ENCODE measurements at places on chromosomes 16 and 17.

GRCh38 chr16:1963806-1964505, 670 bp downstream of the RPS2 start:
- no peak for DNase-seq

DNA sequence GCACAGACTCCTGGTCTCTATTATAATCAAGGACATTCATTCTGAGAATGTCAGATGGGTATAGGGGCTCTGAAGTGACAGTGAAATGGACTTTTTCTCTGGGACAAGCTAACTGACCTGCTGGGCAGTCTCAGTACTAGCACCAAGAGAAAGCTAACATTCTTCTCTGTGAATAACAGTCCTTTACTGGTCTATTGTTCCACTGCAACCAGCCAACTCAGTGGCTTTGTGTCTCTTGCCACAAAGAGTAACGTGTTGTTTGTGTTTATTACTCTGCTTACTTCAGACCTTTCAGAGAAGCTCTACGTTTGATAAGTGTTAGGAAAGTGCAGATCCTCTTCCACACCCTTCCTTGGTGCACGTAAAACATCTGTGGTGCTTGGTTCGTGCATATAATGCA, 61.5 kb upstream of the BCAR1 start:
- no peak for DNase-seq

- no peak for DNase-seq
These were observed 85.6 kb downstream of the OMG start for GRCh38 chr17:31211352-31212012.

DNA sequence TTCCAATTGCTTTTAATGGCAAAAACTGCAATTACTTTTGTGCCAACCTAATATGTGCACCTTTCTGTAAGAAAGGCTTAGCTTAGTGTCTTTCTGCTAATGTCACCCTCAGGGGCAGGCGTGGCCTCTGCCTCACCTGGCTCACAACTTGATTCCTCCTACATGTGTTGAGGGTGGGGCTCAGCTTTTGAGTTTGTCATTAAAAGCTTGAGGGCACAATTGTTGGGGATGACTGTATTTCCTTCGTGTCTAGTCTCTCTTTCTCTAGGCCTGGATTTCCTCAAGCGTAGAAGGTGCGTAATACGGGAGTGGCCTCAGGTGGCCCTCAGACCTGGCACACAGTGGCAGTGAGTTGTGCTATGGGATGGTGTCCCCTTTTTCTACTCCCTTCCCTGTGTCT, 94.4 kb downstream of the CLEC16A start:
- no peak for DNase-seq

GRCh38 chr17:50212121-50212843, 10.9 kb upstream of the COL1A1 start:
- DNase-seq = no peak

DNA sequence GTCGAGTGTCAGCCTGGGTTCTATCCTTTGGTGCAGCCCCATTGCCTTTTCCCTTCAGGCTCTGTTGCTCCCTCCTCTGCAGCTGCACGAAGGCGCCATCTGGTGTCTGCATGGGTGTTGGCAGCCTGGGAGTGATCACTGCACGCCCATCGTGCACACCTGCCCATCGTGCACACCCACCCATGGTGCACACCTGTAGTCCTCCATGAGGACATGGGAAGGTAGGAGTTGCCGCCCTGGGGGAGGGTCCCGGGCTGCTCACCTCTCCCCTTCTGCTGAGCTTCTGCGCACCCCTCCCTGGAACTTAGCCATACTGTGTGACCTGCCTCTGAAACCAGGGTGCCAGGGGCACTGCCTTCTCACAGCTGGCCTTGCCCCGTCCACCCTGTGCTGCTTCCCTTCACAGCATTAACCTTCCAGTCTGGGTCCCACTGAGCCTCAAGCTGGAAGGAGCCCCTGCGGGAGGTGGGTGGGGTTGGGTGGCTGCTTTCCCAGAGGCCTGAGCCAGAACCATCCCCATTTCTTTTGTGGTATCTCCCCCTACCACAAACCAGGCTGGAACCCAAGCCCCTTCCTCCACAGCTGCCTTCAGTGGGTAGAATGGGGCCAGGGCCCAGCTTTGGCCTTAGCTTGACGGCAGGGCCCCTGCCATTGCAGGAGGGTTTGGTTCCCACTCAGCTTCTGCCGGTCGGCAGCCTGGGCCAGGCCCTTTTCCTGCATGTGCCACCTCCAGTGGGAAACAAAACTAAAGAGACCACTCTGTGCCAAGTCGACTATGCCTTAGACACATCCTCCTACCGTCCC, 2.9 kb downstream of the CTRL start:
- DNase-seq = no peak

GRCh38 chr17:81952792-81953228, 5.8 kb upstream of the MYADML2 start:
- no peak for DNase-seq

- DNase-seq = no peak
These were observed 25.3 kb downstream of the CMIP start for GRCh38 chr16:81469710-81470535.

- no peak for DNase-seq
These were observed 208.5 kb downstream of the STX8 start for GRCh38 chr17:9367156-9367555.

DNA sequence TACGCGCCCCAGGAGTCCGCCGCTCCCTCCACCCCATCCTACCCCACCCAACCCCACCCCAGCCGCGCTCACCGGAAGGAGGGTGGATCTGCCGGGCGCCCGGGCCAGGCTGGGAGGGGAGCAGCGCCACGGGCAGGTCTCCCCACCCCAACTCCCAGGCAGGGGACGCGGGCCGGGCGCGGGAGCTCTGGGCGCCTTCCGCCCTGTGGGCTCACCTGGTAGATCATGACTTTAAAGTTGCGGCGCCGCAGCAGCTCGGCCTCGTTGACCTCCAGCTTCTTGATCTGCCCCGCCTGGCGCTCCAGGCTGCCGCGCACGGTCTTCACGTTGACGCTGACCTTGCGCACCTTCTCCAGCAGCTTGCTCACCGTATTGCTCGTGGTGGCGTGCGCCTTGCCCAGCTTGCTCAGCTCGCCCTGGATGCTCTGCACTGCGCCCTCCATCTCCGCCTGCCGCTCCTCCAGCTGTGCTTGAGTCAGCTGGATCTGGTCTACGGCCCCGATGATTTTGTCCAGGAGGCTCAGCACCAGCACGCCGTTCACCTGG, 571 bp downstream of the CAVIN1 start:
- DNase-seq = no peak

- DNase-seq = no peak
These were observed 969.7 kb downstream of the CDH11 start for GRCh38 chr16:64151990-64152767.

DNA sequence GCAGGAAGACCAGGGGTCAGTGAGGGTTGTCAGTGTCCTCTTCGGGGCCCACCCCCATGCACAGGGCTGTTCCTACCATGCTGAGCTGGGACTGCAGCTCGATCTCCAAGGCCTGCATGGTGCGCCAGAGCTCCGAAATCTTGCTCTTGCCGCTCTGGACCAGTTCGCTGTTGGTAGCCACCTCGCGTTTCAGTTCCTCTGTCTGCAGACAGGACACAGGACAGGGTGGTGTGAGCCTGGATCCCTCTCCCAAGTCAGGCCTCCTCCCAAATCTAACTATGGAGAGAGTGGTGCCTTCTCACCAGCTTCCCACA, 90.9 kb downstream of the GOSR1 start:
- no peak for DNase-seq

GRCh38 chr16:5019775-5020174, 14.0 kb downstream of the NAGPA start:
- DNase-seq = no peak

DNA sequence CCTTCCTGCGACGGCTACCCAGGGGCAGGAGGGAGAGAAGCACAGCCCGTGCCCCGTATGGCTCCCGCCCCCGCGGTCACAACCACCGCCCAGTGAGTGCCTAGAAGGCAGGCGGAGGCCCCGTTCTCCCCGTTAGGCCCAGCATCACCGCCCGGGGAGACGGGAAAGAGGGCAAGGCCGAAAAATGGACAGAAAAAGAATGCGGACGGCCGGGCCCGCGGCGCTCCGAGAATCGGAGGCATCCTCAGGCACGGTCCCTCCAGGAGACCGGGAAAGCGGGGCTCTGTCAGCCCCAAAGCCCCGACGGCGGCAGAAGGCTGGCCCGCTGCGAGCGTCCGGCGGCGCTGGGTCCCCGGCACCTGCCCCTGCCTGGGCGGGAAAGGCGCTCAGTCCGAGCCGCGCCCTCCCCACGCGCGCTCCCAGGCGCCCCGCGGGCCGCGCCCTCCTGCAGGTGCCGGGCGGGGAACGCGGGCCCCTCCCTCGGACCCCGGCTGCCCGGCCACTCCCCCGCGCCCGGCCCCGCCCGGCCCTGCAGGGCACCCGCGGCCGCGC, 407 bp downstream of the MCRIP1 start:
- no peak for DNase-seq

DNA sequence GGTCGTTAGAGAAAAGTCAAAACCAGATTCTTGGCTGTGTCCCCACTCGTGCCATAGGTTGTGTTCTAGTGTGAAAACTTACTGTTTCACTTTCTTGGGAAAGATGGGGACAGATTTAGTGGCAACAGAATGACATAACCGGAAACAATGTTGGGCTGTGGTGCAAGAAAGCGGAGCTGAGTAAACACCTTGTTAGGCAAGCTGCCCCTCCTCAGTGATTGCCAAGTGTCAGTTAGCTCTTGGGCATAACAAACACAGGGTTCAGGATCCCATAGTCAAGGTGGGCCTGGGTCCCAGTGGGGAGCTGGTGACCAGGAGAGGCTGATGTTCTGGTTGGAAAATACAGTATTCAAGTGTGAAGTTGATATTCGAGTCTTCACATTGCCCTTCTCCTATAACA, 15.4 kb downstream of the UBN1 start:
- no peak for DNase-seq

DNA sequence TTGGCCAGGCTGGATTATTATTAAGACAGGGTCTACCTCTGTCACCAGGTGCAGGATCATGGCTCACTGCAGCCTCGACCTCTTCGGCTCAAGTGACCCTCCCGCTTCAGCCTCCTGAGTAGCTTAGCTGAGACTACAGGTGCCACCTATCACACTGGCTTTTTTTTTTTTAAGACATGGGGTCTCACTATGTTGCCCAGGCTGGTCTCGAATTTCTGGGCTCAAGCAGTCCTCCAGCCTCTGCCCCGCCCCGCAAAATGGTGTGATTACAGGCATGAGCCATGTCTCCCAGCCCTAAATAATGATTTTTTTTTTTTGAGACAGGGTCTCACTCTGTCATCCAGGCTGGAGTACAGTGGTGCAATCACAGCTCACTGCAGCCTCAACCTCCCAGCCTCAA, 5.8 kb downstream of the OVCA2 start:
- no peak for DNase-seq

- DNase-seq = no peak
These were observed 59.7 kb downstream of the ABCC6 start for GRCh38 chr16:16163571-16163970.

DNA sequence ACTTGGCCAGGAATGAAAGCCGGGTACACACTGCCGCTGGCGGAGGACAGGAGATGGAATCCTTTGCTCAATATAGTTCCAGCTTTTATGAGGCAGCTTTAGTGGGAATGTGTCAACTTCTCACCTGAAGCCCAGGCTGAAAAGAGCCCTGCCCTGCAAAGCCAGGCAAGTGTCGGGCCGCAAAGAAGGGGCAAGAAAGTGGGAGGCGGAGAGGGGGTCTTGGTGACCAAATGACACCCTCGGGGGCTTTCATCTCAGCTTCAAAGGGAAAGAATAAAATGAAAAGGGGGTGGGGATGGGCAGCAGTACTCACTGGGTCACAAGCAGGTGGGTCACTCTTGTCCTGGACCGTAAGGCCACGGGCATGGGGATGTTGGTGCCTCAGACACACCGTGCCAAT, 62.9 kb downstream of the C16orf95 start:
- DNase-seq = no peak

GRCh38 chr17:46876353-46876887, 25.0 kb downstream of the WNT9B start:
- DNase-seq = no peak

DNA sequence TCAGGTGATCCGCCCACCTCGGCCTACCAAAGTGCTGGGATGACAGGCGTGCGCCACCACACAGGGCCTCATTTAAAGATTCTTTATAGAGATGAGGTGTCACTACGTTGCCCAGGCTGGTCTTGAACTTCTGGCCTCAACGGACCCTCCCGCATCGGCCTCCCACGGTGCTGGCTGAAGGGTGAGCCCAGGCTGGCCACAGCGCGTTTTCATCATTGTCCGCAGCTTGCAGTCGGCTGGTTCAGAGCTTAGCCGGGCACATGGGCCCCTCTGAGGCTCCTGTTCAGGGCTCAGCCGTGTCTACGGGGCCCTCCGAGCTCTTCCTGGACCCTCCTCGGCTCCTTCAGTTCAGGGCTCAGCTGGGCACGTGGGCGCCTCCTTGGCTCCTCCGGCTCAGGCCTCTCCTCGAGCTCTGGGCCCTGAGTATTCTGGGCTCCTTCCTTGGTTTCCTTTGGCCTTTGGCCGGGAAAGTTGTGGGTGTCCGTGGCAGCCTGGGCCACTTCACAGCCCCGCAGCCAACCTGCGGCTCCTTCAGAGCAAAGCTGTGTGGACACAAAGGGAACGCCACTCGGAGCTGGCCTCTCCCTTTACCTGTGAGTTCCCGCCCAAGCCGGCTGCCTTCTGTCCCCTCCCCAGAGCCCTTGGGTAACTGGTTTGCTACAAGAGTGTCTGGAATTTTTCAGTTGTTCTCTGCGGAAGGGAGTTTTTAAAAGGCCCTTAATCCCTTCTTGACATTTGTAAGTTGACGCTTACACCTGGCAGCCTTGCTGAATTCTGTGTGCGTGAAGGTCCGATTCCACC, 1.2 kb upstream of the MSLN start:
- DNase-seq = no peak

GRCh38 chr17:3735515-3735914, 11.8 kb downstream of the HASPIN start:
- DNase-seq = no peak

- DNase-seq = no peak
These were observed 6.1 kb downstream of the DRC3 start for GRCh38 chr17:17978481-17979424.

DNA sequence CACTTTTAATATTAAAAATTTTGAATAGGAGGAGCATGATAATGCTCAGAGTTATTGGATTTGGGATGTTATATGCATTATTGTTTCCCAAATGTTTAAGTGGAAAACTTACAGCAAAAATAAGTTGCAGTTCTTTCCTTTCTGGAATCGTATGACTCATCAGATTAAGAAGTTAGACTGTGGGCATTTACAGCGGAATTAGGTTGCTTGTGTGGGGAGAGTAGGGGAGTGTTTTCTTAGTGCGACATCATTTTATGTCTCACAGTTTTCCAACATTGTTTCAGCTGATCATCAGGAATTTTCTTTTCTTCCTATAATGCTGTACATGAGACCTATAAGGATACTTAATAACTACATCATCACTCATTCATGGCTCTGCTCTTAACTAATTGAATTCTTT, 1631.8 kb downstream of the CDH8 start:
- DNase-seq = no peak

DNA sequence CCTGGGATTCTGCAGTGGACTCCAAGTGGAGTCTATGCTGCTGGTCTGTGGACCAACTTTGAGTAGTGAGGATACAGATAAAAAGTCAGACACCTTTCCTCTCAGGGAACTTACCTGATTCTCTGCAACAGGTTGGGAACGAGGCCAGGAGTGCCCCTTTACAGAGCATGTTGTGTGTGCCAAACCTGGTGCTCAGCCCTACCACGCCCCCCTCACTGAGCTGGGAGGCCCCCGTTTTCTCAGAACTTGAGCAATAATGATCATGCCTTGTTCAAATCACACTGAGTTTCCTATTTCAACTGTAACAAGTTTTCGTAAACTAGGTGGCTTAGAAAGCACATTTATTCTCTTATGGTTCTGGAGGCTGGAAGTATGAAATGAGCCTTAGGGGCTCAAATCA, 182.0 kb downstream of the COPRS start:
- DNase-seq = no peak
